Cardiac muscle cell (in vitro differentiated cells and primary cell): ENCODE measurements at places on chromosomes 7 and 10.

DNA sequence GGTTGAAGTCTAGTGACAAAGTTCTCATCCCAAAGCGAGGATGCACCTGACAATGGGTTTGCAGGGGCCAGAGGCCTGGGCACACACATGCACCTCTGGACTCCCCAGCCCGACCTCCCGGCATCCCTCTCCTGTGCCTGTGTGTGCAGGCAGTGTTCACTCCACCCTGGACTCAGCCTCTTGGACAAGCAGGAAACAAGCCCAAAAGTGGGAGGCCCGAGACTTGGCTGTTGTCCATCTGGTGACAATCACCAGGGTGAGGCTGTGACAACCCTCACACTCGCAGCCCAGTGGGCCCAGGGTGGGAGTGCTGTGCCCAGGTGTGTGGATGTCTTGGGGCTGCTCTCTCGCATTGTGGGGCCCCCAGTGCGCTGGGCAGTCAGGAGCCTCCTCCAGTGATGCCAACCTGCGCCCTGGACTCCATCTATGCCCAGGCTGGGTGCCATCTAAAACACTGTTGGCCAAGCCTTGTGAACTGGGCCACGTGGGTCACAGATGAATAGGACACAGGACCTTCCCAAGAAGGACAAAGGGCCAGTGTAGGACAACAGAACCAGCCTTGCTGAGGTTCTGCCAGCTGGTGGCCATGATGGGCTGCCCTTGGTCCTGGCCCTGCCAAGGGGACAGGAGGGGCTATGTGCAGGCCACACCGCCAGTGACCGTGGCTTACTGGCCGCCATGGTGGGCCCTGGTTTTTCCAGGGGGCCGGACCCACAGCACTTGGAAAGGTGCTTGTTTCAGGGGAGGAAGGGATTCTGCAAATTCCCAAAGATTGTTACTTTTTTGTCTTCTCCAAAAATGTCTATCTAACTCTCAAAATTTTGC is 144.3 kb downstream of the TCERG1L start:
- H3K27me3 ChIP-seq, result no peaks in the 10 kb centered on the region
- H3K36me3 ChIP-seq, result no peaks in the 10 kb centered on the region
- no peak overlapping the region for H3K27ac ChIP-seq
- peaks cover 8% of the 10 kb centered on the region for H3K4me1 ChIP-seq

DNA sequence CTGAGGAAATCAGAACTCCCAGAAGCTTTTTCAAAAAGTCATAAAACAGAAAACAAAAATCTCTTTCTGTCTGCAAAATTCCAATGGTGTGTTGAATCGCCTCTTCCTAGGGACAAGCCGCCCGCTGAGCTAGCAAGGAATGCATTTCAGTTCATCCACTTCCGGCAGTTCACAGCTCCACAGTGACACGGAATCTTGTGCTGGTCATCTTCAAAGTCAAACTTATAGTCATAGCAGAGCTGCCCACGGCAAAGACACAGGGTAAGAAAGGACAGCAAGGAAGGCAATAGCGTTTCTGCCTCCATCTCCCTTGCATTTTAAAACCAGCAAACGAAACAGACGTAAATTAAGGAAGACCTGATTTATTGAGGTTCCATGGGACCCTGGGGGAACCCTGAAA is 111.2 kb downstream of the GALNT11 start:
- H3K4me3 ChIP-seq, result no peak overlapping the region
- no peaks in the 10 kb centered on the region for H3K27me3 ChIP-seq

DNA sequence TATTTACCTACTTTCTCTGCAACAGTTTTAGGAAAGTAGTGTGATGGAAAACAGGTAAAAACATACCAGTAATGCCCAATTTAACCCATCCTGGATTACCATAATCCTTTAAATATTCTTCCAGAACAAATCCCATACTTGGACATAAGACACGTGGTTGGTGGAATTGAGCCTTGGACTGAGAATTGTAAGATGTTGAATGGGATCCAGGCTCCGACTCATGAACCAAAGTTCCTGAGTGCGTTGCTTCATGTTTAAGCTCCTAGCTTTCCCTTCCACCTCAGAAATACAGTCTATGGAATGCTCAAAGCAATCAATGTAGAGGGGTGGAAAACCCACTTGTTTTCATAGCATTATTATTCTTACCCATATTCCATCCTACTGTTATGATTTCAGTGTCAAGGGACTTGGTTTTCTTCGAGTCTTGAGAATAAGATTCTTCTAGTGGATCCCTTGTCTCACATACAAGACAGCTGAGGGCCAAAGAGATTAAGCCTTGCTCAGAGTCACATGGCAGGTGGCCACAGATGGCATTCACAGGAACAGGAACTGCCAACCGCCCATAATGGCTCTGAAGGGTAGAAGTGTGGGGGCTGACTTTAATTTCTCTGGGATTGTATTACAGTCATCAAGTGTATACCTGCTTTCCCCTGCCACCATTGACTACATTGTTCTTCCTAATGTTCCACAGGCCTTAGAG is 171.2 kb downstream of the GFRA1 start:
- no peak overlapping the region for H3K27ac ChIP-seq
- H3K27me3 ChIP-seq, result no peaks in the 10 kb centered on the region
- no peak for DNase-seq
- H3K36me3 ChIP-seq, result no peaks in the 10 kb centered on the region
- no peaks in the 10 kb centered on the region for H3K4me1 ChIP-seq
- no peak overlapping the region for H3K4me3 ChIP-seq

DNA sequence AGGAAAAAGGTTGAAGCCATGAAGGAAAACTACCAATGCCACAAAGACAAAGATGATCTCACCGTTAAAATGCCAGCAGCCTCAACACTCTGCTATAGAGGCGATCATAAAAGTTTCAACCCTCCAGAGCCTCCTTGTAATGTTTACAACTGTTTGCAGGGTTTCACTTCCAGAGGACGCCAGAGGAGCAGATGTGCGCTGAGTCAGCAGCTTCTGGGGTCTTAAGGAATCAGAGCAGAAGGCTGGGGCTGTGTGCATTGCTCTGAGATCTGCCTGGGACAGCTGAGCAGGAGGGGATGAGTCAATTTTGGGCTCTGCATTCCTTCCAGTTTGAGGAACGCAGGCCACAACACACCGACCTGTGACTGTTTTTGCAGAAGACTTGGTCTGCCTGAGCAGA is 98.3 kb downstream of the TMEM130 start:
- no peak overlapping the region for H3K27ac ChIP-seq
- peaks cover 5% of the 10 kb centered on the region for H3K27me3 ChIP-seq
- DNase-seq, result no peak
- no peaks in the 10 kb centered on the region for H3K36me3 ChIP-seq
